ENCODE measurements at places on chromosomes 7 and 10.

- no peak for DNase-seq
Observed at GRCh38 chr7:97269741-97270140, 152.2 kb downstream of the SDHAF3 start.

DNA sequence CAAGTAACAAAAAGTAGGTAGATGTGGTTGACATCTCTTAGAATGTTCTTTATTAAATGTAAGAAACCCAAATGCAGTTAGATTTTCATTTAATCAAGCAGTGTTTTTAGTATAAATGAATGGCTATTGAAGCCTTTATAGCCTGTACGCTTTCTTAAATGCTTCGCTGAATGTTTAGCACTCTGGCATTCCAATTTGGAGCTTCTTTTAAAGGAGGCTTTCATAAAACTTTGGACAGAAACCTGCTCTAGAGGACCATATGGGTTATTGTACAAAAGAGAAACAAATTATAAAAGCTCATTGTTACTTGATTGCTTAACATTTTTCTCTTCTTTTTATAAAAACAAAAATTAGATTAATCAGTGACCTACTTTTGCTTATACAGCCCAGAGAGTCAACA is 59.5 kb downstream of the KCND2 start:
- no peak for DNase-seq

- DNase-seq: no peak
Observed at GRCh38 chr10:101967119-101967518, 88.9 kb downstream of the ARMH3 start.

- no peak for DNase-seq
Observed at GRCh38 chr10:124928545-124928944, 13.4 kb upstream of the ZRANB1 start.

- no peak for DNase-seq
Observed at GRCh38 chr7:155791836-155792235, 20.4 kb downstream of the SHH start.

GRCh38 chr7:143383642-143383957 is 2.5 kb downstream of the ZYX start:
- DNase-seq: no peak

DNA sequence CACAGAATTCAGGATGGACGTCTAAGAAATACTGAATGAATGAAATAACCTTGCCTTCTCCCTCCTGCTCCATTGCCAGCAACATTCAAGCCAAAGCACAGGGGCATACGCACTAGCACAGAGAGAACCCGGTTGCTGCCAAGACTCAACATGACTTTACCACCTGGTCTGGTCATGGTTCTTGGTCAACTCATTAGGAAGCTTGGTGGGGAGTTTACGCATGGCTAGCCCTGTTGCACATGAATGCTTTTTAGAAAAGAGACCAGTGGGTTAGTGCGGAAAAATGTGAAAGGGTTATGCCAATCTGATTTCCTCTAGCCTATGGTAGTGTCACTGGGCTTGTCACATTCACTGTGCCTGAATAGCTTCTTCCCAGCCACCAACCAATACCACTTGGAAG is 187.6 kb upstream of the NEBL start:
- no peak for DNase-seq

- DNase-seq: no peak
Observed at GRCh38 chr7:80772347-80772993, 134.0 kb downstream of the CD36 start.

DNA sequence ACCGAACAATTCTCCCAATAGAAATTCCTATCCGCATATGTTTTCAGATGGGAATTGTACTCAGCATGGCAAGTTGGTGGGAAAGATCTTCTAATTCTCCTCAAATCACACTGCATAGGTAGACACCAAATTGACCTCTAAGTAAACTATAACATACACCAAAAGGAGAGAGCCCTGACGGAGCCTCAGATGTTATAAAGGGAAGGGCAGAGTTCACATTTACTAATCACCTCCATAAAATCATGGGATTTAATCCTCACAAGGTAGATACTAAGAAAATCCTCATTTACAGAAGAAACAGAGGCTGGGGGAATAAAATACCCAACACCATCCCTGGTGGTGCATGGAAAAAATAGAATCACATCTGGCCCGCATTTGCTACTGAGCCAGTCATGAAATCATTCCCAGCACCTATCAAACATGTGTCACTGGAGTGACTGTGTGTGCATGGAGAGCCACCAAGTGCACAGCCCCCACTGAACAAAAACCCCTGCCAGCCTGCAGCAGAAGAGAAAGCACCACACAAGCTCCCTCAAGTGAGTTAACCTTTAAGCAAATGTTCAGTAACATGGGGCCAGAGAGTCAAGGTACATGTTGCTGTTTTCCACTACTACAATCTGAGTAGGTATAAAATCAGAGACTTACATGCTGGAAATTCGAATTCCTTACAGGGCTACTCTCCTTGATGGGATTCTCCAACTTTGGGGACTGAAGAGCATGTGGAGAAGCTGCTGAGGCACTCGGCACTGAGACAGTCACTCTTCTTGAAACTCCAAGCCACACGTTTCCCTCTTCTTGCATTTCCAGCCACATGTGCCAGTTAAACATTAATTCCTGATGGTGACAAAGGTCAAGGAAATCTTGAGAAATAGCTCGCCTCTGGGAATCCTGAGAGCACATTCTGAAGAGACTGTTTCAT is at the start of gene DDC:
Gene DDC, minus strand, starts transcription at position 766 of the 919 bp plus-strand sequence. CDS start 21,320 bp downstream, outside the sequence.
- no peak for DNase-seq

DNA sequence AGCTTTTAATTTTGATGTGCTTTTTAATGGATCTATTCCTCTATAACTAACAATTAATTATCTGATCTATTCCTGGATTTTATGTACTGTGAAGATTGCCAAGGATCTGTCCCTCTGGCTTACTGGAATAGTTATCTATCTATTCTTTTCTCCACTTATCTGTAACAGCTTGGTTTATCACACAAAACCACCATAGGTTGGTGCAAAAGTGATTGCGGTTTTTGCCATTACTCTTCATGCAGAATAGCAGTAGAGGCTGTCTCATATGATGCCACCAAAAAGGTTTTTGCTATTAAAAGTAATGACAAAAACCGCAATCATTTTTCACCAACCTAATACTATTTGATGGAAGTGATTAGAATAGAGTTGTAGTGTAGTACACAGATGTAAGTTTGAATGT is 115.7 kb downstream of the PDE1C start:
- no peak for DNase-seq

GRCh38 chr7:63925262-63925625 is 73.4 kb upstream of the ZNF722 start:
- no peak for DNase-seq

GRCh38 chr7:17534348-17534747 is 235.9 kb downstream of the AHR start:
- no peak for DNase-seq

DNA sequence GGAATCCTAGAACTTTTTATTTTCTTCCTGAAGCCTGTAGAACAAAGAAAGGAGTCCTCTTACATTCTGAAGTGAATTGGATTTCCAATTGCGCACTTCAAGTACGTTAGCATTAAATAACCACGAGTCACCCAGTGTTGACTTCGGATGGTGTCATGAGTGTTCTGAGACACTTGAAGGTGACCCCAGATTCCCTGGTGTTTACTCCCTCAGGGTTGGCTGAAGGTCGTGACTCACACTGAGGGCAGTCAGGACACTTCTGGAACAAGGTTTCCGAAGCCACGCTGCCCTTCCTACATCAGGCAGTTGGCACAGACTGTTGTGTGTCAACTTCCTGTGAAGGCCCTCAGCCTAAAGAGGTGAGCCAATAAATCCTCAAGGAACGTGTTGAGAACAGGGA is 186.6 kb upstream of the CELF2 start:
- DNase-seq: no peak

- DNase-seq: no peak
Observed at GRCh38 chr10:68221196-68221595, 10.7 kb downstream of the ATOH7 start.

DNA sequence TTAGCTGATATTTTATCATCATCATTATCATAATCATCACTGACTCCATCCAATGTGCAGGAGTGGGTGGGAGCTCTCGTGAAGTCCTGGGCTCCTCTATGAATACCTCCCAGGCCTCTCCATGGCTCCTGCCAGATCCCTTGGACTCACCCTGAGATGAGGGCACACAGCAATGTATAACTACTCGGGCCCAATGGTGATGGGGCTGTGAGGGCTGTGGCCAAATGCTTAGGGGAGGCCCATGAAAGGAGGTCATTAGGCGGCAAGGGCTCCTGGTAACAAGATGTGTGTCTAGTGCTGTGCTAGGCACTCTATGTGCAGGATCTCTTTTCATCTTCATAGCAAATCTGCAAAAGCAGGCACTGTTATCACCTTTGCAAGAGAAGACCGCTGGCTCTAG is 270.9 kb downstream of the GLRX3 start:
- no peak for DNase-seq

- DNase-seq: no peak
Observed at GRCh38 chr7:112907658-112908057, 117.5 kb upstream of the TMEM168 start.

GRCh38 chr7:107180378-107180777 is 11.6 kb downstream of the HBP1 start:
- DNase-seq: peak; percentile 35

DNA sequence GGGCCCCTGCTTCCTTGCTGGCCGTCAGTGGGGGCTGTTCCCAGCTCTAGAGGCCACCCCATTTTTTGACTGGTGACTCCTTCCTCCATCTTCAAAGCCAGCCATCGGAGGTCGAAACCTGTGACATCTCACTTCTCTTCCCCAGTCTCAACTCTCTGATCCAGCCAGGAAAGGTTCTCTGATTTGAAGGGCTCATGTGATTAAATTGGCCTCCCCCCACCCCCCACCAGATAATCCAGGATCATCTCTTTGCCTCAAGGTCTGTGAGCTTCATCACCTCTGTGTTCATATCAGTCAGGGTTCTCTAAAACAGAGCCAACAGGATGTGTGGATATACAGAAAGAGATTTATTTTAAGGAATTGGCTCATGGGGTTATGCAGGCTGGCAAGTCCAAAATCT is 5.6 kb upstream of the RAMP3 start:
- no peak for DNase-seq

DNA sequence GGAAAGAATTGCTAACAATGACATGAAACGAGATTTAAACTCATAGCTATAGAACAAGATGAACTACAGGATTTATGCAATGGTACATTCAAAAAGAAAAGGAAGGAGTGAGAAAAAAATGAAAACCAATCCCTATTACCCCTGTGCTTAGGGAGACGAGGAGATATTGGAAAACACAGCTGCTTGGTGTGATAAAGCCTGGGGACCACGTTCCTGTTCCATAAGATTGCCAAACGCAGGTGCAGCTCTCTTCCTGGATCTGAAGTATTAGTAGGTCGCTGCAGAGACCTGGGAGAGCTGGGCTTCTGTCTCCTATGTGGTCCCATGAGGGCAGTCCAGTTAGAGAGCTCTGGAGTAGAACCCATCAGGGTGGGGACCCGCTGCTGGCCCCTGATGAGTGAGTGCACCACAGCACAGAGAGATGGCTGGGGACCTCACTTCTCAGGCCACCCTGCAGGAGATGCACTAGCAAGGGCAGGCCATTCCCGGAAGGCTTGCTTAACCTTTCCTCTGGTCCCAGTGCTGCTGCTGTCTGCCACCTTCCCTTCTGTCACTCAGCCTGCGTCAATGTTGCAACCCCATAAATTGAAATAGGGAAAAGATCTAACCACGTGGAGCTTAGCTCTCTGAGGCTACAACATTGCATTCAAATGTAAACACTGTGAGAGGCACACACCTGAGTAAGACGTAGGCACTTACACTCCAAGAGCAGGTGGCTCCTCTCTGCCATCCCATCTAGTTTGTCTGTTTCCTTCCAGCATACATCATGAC is 57.9 kb downstream of the MTPN start:
- no peak for DNase-seq

DNA sequence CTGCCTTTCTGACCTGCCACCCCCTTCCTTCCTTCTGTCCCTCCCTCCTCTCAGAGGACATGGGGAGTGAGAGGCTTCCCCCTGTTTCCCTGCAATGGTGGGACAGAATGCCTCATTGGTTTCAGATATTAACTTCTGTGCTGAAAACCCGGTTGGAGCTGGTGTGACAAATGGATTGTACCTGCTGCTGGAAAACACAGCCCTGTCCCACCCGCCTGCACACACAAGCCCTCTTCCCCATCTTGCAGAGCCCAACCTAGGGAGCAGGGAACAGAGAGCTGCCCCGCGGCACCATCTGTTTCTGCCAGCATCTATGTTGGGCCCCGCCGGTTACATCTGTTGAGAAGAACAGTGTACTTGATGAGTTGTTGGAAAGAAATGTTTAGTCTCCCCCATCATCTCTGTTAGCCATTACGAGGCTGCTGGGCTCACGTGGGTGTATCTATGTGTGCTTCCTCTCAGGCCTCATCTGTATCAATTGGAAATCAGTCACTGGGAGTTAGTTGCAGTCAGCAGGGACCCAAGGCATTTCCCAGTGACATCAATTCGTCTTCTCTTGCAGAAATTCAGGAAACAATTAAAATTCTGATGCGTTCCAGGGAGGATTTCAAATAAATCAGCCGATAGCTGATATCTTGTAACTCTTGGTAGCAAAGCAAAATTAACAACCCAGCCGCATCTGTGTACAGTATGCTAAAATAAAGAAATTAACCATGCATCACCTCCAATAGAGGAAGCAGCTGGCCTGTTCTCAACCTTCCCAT is 725.6 kb upstream of the GALNT17 start:
- DNase-seq: no peak

DNA sequence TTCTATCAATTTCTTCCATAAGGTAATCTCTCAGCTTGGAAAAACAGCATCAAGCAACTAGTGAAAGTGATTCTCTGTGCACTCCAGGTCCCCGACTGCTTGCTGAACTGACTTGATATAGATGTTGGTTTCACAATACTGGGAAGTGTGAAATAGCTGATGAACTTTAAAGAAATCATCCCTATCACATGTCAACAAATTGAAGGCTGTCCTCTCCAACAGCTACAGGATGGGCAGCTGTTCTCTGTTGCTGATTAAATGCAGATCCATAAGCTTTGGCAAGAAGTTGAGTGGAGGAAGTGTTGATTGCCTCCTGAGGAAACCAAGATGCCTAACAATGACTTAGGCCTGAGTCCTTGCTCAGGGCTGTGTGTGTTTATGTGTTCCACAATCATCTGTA is 130.4 kb upstream of the GDF10 start:
- DNase-seq: no peak

GRCh38 chr10:86651021-86651471 is 3.3 kb upstream of the OPN4 start:
- no peak for DNase-seq

DNA sequence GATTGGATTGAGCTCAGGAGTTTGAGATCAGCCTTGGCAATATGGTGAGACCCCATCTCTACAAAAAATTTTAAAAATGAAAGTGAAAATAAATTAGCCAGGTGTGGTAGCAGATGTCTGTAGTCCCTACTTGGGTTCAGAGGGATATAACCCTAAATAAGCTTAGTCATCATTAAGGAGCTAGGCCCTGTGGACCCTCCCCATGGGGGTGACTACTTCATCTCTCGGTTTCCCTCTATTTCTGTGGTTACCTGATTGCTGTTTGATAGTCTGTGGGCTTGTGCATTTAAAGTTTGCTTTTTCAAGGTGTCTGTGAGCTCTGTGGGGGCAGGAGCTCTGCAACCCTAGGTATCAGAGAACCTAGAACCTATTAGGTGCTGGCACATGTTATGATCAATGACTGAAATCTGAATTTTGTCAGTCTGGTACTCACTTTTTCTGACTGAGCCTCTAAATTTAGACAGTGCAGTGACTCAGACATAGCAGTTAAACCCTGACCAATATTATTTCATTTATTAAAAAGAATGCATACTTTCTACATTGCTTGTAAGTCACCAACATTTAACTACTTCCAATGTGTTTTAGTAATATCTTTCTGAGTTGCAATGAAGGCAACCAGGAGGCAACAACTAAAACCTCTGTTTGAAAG is 8.1 kb upstream of the CUZD1 start:
- DNase-seq: no peak

All from stimulated activated CD8-positive, alpha-beta memory T cell treated with anti-CD3 and anti-CD28 coated beads, Interleukin-7, amount 100 ng/mL, for 24 hours (primary cell).